ENCODE measurements at places on chromosomes 1 and 21.

DNA sequence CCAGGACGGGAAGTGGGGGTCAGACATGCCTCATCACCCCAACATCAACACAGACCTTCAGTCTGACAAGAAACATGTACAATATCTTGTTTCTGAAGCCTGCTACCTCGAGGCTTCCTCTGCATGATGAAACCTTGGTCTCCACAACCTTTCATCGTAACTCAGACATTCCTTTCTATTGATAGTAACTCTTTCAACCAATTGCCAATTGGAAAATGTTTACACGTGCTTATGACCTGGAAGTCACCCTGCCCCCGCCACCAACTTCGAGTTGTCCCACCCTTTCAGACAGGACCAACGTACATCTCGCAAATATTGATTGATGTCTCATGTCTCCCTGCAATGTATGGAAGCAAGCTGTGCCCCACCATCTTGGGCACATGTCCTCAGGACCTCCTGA lies 159.5 kb downstream of the ETS2 start:
- DNase-seq: no peak

- DNase-seq: no peak
These were observed 17.8 kb downstream of the OR2B11 start for GRCh38 chr1:247440001-247440620.

DNA sequence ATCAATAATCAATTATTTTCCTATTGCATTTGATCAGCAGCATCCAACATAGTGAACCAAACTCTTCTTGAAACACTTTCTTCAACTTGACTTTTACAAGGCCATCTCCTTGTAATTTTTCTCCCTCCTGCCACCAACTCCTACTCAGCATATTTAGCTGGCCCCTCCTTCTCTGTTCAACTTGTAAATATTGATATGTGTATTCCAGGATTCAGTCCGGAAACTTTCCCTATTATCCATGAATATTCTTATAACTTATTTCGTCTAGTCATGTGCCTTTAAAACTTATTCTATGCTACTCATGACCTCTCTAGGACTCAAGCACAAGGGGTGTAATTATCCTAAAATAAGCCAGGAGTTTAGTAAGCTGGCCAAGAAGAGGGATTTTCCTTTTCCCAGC lies 52.9 kb downstream of the ZNF697 start:
- DNase-seq: no peak

GRCh38 chr1:201329286-201329685 lies 46.0 kb downstream of the PKP1 start:
- no peak for DNase-seq

- DNase-seq: no peak
These were observed 349.6 kb downstream of the DISC1 start for GRCh38 chr1:231976231-231976630.

- no peak for DNase-seq
These were observed 7.9 kb downstream of the S100B start for GRCh38 chr21:46597031-46597430.

- DNase-seq: no peak
These were observed 62.5 kb upstream of the ATF3 start for GRCh38 chr1:212545941-212546635.

DNA sequence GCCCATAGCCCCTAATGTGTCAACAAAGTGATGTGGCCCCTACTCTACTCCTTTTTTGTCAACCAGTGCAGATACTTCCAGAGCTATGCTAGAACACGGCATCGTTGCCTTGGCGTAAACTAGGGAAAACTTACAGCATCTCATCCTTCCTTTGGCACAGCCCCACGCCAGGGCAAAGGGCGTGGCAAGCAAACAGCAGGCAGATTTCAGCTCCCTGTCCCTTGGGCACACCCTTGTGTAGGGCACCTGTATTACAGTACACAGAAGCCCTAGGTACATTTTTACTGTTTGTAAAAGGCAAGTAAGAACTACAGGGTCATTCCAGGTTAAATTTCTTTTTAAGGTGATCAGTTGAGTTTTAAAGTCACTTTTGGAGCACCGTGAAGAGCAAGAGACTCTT lies 29.3 kb downstream of the PRDX6 start:
- no peak for DNase-seq

DNA sequence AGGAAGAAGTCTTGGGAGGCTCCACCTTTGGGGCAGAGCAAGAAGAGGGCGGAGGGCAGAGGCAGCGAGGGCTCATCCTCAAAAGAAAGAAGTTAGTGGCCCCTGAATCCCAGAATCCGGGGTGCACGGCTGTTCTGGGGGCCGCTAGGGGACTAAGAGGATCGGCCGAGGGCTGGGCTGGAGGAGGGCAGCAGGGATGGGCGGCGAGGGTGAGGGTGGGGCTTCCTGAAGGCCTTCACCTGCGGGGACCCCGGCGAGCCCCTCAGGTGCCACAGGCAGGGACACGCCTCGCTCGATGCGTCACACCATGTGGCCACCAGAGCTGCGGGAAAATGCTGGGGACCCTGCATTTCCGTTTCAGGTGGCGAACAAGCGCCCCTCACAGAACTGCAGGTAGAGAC lies 23.9 kb downstream of the COL6A1 start:
- DNase-seq: no peak

DNA sequence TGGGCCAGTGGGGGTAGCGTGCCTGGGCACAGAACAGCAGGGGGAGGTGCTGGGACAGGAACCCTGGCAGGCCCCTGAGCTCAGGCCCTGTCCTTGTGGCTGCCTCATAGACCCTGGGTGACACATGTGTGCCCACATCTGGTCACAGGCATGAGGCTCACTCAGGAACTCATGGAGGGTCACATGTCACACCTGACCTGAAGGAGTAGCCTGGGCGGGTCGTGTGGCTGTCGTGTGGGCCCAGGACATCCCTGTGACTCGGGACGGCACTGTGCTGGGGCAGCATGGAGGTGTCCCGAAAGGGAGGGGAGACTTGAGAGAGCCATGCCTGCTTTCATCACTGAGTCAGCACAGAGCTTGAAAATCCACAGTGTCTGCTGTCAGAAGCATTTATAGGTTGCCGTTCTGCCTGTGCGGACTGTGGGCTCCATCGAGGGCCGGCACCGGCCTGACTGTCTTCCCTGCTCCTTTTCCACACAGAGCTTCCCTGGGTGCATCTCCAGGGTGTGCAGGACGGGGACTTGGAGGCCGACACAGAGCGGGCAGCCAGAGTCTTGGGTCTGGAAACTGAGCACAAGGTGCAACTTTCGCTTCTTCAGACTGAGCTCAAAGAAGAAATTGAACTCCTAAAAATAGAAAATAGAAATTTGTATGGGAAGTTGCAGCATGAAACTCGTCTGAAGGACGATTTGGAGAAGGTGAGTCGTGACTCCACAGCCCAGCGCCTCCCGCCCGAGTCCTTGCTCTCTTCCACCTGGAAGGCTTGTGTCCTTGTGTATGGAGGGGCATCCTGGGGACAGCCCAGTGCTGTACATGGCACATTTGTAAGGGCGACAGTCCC lies 32.8 kb downstream of the PCNT start:
- DNase-seq: no peak

DNA sequence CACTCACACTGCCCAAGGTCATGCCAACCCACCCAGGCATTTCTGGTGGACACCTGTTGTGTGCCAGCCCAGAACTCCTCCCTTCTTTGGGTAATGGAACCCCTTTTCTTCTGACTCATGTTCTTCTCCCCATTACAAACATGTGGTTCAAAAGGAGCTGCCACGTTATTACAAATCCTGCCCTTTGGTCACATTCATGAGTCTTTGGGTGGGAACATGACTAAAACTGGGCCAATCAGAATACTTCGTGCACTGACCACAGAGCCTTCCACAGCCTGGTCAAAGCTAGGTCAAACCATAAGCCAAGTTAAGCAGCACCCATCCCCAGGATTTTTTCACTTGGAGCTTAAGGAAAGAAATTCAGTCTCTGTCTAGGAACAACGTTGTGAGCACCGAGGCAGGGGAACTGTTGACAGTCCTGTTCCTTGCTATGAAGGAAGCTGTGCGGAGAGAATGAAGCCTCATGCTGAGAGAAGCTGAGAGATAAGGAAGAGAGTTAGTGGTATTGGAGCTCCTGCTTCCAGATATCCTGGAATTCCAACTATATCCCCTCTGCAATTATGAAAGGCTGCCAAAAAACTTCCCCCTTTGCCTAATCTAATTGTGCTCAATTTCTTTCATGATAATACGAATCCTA lies 46.8 kb upstream of the DIPK1A start:
- DNase-seq: no peak

DNA sequence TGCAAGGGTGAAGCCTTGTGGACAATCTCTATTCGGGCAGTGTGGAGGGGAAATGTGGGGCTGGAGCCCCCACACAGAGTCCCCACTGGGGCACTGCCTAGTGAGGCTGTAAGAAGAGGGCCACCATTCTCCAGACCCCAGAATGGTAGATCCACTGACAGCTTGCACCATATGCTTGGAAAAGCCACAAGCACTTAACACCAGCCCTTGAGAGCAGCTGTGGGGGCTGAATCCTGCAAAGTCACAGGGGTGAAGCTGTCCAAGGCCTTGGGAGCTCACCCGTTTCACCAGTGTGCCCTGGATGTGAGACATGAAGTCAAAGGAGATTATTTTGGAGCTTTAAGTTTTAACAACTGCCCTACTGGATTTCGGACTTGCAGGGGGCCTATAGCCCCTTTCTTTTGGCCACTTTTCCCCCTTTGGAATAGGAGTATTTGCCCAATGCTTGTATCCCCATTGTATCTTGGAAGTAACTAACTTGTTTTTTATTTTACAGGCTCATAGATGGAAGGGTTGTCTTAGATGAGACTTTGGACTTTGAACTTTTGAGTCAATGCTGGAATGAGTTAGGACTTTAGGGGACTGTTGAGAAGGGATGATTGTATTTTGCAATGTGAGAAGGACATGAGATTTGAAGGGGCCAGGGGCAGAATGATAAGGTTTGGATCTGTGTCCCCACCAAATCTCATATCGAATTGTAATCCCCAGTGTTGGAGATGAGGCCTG lies 16.3 kb upstream of the COL6A1 start:
- no peak for DNase-seq

DNA sequence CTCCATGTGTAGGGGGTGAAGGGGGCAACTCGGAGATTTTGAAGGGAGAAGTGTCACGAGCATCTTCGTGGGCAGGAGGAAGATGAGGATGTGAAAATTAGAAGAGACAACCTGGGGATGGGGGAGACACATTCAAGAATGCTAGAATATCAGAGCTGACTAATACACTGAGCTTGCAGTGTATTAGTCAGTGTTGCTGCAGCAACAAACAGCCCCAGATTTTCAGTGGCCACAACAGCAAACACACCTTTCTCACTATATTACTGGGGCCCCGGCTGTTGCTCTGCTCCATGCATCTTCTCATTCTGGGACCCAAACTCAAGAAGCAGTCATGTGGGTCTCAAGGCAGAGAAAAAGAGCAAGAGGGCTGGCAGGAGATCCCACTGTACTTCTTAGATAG lies 74.8 kb upstream of the SIM2 start:
- no peak for DNase-seq

GRCh38 chr1:165633614-165634013 lies 2.6 kb downstream of the MGST3 start:
- DNase-seq: no peak

DNA sequence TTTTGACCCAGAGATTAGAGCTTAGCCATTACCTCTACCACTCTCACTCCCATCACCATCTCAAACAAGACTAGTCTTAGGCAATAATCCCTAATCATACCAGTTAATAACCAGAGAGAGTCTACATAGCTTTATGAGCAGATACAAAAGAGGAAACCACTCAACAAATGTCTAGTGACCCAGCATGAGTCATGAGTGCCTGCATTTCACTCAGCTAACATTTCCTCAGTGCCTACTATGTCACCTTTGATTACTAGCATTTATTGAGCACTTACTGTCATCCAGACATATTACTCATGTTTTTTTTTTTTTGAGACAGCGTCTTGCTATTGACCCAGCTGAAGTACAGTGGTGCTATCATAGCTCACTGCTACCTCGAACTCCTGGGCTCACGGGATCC lies 35.9 kb upstream of the GALNT2 start:
- no peak for DNase-seq

GRCh38 chr1:150066328-150066727 lies 1.2 kb upstream of the VPS45 start:
- DNase-seq: no peak

DNA sequence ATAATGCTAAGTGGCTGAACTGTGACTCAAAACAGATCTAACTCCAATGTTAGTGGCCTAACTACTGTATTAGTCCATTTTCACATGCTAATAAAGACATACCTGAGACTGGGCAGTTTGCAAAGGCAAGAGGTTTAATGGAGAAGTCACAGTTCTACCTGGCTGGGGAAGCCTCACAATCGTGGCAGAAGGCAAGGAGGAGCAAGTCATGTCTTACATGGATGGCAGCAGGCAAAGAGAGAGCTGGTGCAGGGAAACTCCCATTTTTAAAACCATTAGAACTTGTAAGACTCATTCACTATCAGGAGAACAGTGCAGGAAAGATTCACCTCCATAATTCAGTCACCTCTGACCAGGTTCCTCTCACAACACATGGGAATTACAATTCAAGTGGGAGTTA lies 79.7 kb upstream of the CACYBP start:
- no peak for DNase-seq

DNA sequence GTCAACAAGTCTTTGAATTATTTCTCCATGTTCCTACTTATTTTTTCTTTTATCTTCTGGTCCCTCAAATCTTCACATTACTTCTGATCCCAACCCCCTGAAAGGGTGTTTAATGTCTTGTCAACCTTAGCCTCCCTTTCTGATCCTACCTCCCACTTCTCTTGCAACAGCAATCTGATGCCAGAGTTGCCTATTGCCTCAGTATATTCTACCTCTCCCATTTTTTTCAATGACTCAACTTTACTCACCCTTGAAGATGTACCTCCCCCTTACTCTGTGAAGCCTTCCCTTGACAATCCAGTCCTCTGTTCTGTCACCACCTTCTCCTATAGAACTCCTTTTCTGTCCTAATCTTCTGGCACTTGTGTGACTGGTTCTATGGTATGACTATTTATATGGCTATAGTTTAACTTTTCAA lies 99.5 kb upstream of the CD55 start:
- DNase-seq: no peak

DNA sequence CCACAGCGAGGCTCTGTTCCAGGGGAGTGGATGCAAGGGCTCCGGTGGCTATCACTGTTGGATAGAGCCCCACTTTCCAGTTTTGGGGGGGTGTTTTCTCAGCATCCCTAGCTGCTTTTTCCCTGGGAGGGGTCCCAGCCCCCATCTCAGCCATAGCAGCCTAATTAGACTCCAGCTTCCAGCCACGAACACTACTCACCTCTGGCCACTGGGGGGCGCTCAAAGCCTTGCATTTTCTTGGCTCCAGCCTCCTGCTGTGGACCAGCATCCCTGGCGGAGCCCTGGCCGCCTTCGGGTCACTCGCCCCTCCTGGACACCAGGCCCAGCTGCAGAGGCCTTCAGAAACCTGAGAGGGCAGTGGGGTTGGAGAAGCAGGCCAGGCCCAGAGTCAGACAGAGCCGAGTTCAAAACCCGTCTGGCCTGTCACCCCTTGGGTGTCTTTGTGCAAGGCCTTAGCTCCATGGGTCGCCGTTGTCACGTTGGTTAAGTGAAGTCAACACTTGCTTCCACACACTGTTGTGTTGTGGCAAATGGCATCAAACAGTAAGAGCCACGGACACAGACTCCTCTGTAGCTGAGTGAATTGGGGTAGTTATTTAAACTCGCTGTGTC lies 93.5 kb upstream of the ACTL8 start:
- no peak for DNase-seq
